Left ventricle myocardium superior (tissue), 1 donor: ENCODE measurements at places on chromosomes 2 and 18.

- DNase-seq: no peak
Measured at GRCh38 chr18:45978084-45978483, 11.0 kb upstream of the EPG5 start.

DNA sequence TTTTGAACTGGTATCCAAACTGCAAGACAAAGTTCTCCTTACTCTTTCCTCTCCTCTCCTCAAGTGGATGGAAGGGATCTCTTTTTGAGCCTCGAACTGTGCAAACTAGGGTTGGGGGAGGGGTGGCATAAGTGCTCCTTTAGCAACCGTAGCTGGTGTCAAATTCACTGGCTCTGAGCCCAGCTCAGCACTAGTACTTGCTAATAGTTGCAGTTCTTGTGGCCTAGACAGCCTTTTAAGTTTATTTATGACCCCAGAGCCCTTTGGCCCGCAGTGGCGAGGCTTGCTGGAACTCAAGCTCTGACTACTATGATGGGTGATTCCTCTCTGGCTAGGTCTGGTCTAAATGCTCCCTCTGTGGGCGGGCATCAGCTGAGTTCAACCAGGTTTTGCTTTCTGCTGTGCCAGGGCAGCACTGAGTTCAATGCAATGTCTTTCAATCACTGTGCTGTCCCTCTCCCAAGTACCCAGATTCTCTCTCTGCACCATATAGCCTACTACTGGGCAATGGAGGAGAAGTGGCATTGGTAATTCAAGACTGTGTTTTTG lies 528.4 kb upstream of the SYT4 start:
- no peak for DNase-seq

GRCh38 chr2:146978577-146979555 lies 866.0 kb upstream of the ACVR2A start:
- DNase-seq: no peak

GRCh38 chr2:212968284-212969081 lies 182.9 kb downstream of the IKZF2 start:
- DNase-seq: no peak

DNA sequence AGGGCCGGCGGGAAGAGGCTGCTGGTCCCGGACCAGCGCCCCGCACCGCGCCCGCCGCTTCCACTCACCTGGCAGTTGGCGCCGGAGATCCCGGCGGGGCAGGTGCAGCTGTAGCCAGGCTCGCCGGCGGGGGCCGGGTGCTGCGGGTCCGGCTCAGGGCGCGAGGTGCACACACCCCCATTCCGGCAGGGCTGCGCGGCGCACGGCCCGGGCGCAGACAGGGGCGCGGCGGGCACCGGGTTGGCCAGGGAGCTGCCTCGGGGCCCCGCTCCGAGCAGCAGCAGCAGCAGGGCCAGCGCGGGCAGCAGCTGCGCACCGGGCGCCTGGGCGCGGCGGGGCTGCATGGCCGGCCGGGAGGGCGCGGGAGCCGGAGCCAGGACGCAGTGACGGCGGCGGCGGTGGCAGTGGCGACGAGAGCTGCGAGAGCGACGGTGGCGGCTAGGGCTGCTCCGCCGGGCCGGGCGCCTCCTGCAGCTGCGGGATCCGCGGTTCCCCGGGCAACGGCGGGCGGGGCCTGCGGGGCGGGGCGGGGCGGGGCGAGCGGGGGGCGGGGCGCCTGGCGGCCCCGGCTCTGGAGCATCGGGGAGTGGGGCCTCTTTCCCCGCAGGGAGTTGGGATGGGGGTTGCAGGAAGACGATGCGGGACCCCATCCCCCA lies at the start of gene DNER:
TSS of gene DNER (minus strand) at position 476 of the 656 bp plus-strand sequence. CDS start at position 344, 132 bp downstream.
- DNase-seq: peak; percentile 37

- DNase-seq: peak; percentile 38
Measured at GRCh38 chr2:121902616-121903015, 147.2 kb downstream of the TSN start.

DNA sequence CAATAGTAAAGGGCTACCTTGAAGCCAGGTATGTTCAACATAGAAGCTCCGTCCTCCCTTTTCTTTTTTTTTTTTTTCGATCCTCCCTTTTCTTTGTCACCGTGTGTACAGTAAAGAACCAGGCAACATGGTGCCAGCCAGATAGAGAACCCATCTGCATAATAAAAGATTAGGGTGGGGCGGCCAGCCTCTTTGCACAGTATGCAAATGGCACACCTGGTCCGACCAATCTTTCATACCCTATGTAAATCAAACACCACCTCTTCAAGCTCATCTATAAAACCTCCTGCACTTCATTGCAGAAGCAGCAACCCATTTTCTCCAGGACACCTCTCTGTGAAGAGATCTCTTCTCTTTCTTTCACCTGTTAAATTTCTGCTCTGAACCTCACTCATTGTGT lies 7.3 kb upstream of the WDR33 start:
- DNase-seq: no peak

GRCh38 chr2:27946530-27947060 lies 56.1 kb downstream of the BABAM2 start:
- no peak for DNase-seq

GRCh38 chr2:102632380-102633175 lies 13.2 kb downstream of the SLC9A2 start:
- no peak for DNase-seq

DNA sequence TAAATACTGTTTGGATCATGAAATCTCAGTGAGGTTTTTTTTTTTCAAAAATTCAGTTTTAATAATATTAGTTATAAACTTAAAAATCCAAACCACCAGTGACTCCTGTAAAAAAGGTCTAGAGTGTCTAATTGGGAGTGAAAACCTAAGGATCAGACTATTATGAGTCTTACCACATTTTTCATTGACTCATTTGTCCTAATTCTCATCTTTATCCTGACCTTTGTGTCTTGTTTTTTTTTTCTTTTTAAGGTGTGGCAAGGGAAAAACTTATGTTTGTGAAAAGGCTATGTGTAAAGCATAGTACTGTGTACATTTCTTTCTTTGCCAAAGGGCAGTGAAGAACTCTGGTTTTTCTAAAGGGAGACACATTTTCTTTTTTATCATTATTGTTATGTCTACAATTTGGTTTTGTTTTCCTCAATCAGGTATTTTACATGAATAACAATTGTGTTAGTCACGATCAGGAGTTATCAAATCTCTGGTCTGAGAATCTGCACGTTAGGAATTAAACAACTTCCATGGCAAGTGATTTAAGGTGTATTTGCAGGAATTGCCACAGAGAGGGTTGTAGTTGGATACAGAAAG lies 52.6 kb downstream of the RHBDD1 start:
- DNase-seq: no peak

GRCh38 chr2:3712424-3712823 lies 9.0 kb downstream of the DCDC2C start:
- no peak for DNase-seq

DNA sequence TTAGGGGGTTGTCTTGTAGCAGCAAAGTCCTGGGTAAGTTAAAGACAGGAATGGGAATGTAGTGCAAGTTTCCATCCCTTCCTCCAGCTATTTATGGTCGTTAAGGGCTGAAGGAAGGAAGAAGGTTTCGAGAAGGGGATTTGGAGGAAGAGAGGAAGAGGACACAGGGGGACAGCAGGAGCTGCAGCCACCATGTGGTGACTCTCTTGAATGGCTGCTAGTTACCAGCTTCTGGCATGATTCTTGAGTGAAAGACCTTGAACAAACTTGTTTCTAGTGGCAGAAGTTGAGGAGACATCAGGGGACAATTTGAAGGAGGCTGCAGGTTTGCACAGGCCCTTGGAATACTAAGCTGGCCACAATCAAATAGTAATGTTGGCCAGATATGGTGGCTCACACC lies 116.6 kb downstream of the MTX2 start:
- DNase-seq: no peak

- DNase-seq: peak; percentile 38
Measured at GRCh38 chr2:5940596-5941535, 248.7 kb downstream of the SOX11 start.

GRCh38 chr18:11548396-11548795 lies 61.0 kb upstream of the SLC35G4 start:
- no peak for DNase-seq

GRCh38 chr2:203683932-203684556 lies 22.4 kb upstream of the CD28 start:
- DNase-seq: no peak

DNA sequence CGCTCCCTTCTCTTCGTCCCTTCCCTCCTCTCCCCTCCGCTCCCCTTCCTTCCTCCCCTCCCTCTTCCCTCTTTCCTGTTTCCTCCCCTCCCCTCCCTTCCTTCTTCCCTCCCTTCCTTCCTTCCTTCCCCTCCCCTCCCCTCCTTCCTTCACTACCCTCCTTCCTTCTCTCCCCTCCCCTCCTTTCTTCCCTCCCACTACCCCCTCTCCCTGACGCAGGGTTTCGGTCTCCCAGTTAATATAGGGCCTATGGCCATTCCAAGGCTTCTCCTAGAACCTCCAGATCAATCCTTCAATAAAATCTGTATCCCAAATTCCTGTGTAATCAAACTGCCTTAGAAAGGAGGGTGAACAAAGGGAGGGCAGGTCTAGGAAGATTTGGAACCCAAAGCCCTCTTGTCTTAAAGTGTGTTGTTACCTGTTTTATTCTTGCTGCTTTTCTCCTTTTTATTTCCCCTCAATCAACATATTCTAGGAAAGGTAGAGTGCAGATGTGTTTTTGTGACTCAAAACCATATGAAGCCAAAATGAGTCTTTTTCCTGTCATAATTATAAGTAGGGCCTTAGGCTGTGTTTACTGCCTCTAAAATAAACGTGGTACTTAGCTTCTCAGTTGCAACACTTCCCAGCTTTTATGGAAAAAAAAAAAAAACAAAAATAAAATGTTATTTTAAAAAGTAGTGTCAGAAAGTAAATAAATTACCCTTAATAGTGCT lies 53.7 kb downstream of the GPD2 start:
- no peak for DNase-seq

DNA sequence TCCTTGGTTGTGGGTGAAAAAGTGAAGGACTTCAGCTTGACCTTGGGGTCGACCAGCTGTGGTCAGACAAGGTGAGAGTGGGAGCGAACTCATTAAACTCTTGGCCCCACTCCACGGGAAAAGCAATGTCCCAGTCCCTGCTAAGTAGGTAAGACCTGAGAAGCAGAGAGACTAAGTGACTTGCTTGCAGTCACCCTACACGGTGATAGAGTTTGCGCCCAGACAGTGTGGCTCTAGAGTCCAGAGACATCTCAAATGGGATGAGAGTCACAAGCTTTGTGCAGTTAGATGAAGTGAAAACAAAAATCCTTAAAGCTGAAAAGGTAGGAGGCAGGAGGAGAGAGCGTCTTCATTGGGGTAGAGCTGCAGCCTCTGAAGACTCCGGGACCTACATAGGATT lies 55.9 kb upstream of the ZNF236 start:
- no peak for DNase-seq

- DNase-seq: no peak
Measured at GRCh38 chr2:29053223-29053622, 21.1 kb downstream of the PCARE start.

- no peak for DNase-seq
Measured at GRCh38 chr18:3254725-3255124, 7.1 kb downstream of the MYL12A start.
